Testis (tissue), 5 donors: ENCODE measurements at places on chromosomes 11 and 22. TPM values are rescaled to one million over a fixed set of nuclear protein-coding genes. Genes with fewer than 3 reads are reported as not detected.
A peak's percentile ranks its signal among the peaks of the same experiment; 100 is the strongest.

DNA sequence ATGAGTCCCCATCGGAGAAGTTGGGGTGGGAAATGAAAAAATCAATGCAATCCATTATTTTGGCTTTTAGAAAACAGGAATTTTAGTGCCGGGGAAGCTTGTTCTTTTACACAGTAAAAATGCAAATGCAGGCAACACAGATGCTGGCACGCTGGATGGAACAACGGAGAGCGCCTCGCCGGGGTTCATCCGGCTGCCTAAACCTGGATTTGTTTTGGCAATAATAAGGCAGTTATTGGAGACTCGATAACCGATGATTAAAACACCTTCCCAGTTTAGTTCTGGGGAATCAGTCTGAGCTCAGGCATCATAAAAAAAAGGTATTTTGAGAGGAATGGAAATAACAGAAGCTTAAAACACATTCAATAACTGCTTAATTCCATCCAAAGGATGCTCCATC lies 2.9 kb downstream of the DSCAML1 start:
- DNase-seq: no peak

DNA sequence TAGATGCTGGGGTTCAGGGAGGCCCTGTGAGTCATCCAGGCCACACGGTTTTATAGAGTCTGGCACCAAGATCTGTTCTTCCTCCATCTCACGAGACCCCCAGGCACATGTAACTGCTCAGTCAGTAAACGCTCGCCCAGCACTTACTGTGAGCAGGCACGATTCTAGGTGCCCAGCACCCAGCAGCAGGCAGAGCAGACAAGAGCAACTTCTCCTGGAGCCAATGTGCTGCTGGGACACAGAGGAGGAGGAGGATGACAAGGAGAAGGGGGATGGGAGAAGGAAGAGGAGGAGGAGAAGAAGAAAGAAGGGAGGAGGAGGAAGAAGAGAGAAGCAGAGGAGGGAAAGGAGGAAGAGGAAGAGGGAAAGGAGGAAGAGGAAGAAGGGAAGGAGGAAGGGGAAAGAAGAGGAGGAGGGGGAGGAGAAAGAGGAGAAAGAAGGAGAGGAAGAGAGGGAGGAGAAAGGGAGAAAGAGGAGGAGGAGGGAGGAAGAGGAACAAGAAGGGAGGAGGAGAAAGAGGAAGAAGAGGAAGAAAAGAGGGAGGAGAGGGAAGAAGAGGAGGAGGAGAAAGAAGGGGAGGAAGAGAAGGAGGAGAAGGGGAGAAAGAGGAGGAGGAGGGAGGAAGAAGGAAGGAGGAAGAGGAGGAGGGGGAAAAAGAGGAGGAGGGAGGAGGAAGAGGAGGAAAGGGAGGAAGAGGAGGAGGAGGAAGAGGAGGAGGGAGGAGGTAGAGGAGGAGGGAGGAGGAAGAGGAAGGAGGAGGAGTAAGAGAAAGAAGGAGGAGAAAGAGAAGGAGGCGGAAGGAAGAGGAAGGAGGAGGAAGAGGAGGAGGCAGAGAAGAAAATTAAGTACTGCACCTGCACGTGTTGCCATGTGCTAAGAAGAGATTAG lies 77.6 kb upstream of the RTL6 start:
- DNase-seq: peak; percentile 11

DNA sequence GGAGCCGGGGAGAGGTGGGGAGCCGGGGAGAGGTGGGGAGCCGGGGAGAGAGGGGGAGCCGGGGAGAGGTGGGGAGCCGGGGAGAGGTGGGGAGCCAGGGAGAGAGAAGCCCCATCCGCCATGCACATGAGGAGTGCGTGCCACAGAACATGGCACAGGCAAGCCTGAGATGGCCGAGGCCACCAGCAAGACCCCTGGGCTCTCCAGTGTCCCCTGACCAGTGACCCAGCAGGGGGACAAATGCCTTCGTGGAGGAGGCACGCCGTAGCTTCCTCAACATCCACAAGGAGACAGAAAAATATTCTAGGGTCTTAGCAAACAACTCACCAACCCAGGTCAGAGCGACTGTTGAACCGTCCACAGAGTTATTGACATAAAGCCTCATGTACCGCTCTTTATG lies 618.8 kb downstream of the TBC1D22A start:
- no peak for DNase-seq

FJX1 gene
- 2.8 TPM for total RNA-seq

BBOX1 gene
- 0.24 TPM for total RNA-seq

TMEM191C gene
- 54.4 TPM for total RNA-seq

CLNS1A gene
- total RNA-seq: 92.6 TPM

GRCh38 chr11:122781378-122782195 lies 56.7 kb upstream of the CRTAM start:
- peak; percentile 97 for DNase-seq

TMEM151A gene
- 1.7 TPM for total RNA-seq

GRCh38 chr11:130181295-130182272 lies 22.0 kb downstream of the ST14 start:
- no peak for DNase-seq

- no peak for DNase-seq
These were observed 2.3 kb downstream of the PRR33 start for GRCh38 chr11:1889224-1889930.

- DNase-seq: no peak
These were observed 3.7 kb downstream of the POLR2L start for GRCh38 chr11:838441-839279.

DNA sequence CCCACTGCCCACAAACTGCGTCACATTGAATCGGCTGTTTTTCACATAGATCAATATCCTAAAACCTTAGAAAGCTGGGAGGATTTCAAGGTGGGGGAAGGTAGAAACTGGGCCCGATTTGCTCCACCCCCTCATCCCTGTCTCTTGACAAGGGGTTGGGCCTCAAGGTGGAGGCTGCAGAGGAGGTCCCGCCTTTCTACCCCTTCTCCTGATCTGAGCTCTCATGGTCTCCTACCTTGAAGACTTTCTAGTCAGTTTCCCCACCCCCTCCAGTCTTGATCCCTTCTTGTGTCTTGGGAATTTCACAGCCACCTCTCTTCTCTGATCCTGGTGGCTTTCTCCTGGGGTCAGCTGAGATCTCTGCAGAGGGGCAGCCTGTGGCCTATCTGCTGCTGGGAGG lies 4.5 kb upstream of the STARD10 start:
- DNase-seq: no peak

DNA sequence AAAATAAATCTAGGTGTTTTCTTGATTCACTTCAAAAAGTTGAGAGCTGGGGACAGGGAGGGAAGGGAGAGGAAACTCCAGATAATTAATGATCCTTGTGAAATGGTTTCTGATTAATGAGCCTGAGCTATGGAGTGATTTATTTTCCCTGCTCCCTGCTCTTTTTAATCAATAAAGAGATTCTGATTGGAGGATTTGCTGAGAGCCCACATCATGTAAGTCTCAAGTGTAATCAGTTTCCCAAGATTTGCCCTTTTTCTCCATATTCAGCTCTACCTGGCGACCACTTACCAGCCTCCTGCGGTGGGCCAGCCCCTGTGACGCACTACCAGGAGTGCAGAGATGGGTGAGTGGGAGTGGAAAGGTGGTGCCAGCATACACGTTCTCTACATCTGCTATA lies 114.0 kb downstream of the NAV2 start:
- no peak for DNase-seq

DNA sequence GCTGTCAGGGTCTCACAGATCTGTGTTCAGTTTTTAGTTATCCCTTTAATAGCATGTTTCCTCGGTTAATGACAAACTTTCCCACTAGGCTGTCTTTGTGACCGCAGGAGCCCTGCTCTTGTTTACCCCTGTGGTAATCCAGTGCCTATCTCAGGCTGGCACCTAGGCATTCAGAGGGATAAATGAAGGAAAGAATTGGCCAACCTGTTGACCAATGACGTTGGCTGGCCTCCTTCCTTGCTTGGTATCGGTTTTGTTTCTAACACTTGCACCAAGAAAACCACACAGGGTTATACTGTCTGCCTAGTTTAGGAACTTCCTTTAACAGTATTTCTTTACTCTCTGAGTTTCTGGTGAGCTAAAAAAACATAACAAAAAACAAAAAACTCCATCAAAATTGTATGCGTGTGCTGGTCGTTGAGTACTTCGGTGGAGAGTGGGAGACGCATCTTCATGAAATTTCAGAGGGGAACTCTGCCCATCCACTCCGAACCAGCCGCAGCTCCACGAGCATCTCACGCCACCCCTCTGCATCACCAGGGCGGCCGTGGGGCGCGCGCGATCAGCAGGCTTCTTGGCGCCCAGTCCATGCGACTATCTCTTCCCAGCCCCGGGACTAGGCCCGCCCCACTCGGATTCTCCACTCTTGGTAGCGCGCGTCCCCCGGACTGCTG lies 563 bp upstream of the ENDOD1 start:
- no peak for DNase-seq

DNA sequence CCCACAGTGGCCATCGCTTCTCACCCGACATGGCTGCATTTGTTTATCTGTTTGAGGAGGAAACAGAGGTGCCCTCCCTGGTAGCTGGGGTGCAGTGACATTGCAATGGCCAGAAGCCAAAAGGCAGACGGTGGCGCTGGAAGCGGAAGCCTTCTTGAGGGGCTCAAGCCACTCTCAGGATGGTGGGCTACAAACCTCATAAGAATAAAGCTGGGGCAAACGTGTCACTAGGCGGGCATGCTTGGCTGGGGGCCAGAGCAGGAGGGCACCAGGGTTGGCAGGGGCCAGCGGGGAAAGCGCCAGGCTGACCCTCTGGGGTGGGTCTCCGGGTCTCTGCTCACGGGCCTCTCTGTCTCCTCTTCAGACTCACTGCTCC lies 12.6 kb downstream of the TNNT3 start:
- DNase-seq: no peak

GRCh38 chr11:132456751-132457328 lies 1075.5 kb downstream of the OPCML start:
- DNase-seq: no peak

DNA sequence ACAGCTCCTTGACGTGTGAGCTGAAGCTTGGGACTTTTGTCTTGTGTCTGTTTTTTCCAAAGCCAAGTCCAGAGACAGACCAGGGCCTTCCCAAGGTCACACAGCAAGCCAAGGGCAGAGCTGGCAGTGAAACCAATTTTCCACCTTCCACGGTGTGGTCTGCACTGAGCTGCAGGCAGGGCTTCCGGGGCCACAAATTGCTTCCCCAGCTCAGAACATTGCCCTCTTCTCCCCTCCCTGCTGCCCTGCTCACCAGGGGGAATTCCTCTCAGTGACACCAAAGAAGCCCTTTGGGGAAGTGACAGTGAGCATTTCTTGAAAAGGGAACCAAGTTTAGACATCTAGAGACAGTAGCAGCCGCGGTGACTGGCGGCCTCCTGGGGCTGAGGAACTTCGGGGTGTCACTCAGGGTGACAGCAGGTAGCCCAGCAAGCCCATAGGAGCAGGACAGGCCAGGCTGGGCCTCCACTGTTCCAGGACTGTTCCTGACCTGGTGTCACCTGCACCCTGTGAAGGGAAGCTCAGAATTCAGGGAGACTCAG lies 9.2 kb downstream of the FXYD2 start:
- DNase-seq: no peak

- no peak for DNase-seq
These were observed 56.3 kb upstream of the SOX6 start for GRCh38 chr11:16412525-16413172.

DNA sequence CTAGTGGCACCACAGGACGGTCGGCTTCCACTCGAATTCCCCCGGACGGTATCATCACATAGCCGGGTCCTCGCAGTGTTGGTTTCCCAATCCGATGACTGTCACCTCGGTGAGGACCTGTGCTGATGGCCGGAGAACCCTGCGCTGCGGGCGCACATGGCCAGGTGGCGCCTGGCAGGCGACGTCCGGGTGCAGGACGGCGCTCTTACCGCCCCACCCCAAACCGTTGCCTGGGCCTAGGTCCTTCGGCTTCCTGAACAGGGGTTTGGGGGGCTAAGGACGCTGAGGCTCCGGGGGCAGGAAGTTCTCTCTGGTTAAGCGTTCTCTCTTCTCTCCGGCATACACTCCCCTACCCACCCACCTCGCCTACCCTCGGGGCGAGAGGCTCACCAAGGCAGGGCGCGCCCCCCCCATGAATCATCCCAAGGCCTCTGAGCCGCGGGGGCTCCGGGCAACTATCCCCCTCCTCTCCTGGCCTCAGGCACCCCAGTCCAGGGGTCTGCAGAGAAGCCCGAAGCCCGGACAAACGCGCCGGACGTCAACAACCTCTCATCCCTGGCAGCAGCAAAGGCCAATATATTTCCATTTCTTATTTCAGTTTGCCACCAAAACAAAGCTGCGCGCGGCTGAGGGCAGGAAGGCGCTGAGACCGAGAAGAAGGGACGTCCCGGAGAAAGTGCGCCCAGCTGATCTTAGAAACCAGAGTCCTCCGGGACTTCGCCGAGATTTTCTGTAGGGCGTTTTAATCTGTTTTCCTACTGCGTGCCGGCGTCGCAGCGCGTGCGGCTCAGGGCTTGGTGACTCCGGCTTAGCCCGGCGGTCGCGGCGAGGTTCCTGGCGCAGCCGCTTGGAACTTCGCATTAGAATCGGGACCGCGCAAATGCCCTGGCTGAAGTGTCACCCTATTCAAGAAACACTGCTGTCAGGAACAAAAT lies 5.6 kb downstream of the ALX4 start:
- DNase-seq: no peak

GRCh38 chr11:100680070-100680469 lies 7.0 kb upstream of the ARHGAP42 start:
- no peak for DNase-seq

DNA sequence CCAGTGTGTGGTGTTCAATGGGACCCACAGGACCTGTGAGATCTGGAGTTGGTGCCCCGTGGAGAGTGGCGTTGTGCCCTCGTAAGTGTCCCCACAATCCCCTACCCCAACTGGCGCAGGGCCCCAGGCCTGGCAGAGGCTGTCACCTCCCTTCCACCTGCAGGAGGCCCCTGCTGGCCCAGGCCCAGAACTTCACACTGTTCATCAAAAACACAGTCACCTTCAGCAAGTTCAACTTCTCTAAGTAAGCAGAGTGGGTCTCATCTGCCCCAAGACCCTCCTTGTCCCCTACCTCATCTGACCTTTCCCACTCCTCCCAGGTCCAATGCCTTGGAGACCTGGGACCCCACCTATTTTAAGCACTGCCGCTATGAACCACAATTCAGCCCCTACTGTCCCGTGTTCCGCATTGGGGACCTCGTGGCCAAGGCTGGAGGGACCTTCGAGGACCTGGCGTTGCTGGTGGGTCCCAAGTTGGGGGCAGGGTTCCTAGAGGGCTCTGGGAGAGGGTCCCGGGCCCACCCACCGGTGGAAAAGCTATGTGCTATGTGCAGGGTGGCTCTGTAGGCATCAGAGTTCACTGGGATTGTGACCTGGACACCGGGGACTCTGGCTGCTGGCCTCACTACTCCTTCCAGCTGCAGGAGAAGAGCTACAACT lies 8.1 kb downstream of the P2RX6 start:
- no peak for DNase-seq

DNA sequence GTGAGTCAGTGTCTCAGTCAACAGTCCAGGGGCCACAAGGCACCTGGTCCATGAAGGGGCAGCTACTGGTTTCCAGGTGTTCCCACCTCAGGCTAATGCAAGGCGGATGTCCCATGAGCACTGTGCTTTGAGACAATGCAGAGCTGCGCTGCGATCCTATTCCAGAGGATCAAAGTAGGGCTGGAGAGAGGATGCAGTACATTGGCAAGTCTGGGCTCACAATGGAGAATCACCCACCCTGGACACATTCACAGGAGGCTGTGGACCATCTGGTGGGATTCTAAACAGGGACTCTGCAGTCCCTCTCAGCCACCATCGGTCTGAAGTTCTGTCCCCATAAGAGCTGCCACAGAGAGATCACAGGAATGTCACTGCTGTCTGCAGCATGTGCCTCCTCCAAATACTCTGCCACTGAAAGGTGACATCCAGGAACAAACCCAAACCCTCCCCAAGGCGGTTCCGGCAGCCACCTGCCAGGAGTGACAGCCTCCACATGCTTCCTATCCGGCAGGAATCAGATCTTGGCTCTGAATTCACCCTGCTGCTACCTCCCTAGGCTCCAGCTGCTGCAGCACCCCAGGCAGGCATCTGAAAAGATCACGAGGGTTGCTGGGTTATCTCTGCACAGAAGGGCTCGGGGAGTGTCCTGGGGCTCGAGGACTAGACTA lies 45.3 kb upstream of the SERPIND1 start:
- DNase-seq: no peak
